ENCODE measurements at places on chromosomes 11 and 22. TPM values are rescaled to one million over a fixed set of nuclear protein-coding genes. Genes with fewer than 3 reads are reported as not detected.

GRCh38 chr11:126112547-126112946 is 49.9 kb upstream of the CDON start:
- peak; percentile 49 for DNase-seq

- DNase-seq = no peak
Observed at GRCh38 chr11:99865951-99866350, 821.1 kb upstream of the ARHGAP42 start.

- no peak for DNase-seq
Observed at GRCh38 chr22:25134451-25134850, 65.2 kb upstream of the CRYBB3 start.

DNA sequence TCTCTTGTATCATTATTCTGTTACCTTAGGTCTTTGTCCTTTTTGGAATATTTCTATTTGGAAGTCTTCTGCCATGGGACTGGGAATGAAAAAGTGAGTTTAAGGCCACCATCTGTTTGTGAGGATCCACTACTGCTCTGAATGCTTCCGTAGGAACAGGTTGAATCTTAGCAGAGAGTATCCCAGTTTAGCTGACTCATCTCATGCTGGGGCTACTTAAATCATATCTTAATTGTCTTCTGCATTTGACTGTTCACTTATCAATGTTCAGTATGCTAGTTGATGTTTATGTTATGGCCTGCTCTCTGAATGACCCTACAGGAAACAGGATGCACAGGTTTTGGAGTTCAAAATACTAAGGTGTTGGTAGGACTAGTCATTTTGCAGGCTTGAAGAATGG is 1.4 kb upstream of the OR52I2 start:
- no peak for DNase-seq

DNA sequence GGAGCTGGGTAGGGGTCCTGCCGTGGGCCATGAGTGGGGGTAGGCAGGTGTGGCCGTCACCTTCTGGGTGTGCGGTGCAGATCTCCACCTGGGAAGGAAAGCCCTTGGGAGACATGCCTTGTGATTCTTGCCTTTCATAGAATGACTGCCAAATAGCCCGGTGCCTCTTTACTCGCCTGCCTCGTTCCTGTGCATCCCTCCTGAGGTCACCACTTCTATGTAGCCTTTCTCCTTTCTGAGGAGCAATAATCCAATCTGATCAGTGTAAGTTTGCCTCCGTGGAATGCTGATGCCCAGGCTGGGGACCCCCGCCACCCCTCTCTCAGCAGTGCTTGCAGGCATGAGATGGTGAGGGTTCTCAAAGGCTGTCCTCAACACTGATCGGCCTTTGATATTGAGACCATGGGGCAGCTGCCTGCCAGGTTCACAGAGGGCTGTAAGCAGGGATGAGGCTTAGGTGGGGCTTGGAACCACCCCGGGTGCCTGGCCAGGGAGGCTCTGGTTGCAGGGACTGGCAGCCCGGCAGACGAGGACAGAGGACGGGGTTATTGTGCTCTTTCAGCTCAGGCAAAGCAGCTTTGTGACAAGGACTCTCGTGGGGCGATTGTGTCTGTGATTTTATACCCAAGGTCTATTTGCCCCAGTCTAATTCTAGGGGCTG is 86.1 kb upstream of the WNT7B start:
- DNase-seq = peak; percentile 26

- DNase-seq = no peak
Observed at GRCh38 chr11:95920460-95921105, 3.3 kb downstream of the MTMR2 start.

DNA sequence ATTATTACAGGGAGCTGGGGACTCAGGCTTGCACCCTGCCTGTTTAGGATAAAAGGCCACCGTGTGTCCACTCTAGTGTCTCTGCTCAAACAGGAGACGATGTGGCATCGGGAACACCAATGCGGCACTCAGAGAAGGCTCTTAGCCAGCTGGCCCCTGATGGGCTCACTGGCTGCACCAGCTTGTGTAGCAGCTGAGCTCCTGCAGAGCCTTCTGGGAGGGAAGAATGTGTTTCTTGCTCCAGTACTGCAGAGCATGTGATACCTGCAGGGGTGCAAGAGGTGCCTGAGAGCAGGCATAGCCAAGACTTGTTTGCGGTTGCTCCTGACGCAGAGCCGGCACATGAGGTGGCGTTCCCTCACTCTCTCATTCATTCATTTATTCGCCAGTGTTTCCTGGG is 44.4 kb upstream of the KCNQ1OT1 start:
- no peak for DNase-seq

GRCh38 chr11:2089536-2090165 is 49.5 kb downstream of the IGF2 start:
- peak; percentile 82 for DNase-seq

- DNase-seq = no peak
Observed at GRCh38 chr11:87878373-87878825, 296.8 kb downstream of the RAB38 start.

DNA sequence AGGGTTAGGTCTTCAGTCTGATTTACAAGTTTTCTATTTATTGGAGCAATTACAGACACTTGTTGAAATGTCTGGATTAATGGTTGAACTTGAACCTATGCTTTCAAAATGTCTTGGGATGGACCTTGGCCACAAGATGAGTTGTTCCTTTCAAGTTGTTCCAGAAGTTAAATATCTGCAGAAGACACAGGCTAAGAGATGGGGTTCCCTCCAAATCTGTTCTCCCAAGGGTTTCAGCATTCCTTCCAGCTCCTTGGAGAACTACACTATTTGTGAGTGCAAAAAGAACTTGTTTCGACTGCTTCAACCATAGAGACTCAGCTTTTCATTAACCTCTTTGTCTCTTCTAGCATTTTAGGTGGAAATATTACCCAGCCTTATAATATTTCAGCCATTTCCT is 189.0 kb upstream of the BLID start:
- DNase-seq = no peak

DNA sequence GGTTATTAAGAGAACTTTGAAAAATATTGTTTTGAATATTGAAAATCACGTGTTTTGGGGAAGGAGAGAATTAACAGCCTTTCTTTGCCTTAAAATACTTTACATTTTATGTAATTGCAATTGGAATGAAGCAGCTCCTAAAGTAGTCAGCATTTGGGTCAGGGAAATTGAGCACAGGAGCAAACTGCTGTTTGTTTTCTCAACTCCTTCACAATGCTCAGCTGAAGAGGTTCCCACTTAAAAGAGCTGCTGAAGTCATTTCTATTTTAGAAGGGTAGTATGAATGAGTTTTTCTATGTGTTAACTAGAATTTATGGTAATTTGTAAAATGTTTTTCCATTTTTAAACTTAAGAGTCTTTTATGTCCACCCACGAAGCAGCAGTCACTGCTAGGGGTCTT is 8.1 kb upstream of the UCP2 start:
- DNase-seq = no peak

- no peak for DNase-seq
Observed at GRCh38 chr11:125457814-125458343, 38.2 kb downstream of the FEZ1 start.

DNA sequence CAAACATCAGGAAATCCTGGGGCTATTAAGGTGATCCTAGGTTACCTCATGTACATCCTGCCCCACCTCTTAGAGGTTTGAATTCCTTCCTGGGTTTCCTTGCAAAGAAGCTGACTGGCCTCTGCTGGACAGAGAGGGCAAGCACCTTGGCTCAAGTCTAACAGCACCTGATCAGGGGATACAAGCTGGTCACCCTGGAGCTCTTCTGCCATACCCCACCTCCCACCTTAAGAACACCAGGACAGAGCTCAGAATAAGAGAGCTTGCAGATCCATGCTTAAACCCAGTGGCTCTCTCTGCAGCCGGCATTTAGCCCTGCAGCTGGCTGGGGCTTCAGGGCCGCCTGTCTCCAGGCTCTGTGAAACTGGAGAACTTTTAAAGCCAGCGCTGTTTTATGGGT is 386.6 kb upstream of the NARS2 start:
- DNase-seq = peak; percentile 82

DNA sequence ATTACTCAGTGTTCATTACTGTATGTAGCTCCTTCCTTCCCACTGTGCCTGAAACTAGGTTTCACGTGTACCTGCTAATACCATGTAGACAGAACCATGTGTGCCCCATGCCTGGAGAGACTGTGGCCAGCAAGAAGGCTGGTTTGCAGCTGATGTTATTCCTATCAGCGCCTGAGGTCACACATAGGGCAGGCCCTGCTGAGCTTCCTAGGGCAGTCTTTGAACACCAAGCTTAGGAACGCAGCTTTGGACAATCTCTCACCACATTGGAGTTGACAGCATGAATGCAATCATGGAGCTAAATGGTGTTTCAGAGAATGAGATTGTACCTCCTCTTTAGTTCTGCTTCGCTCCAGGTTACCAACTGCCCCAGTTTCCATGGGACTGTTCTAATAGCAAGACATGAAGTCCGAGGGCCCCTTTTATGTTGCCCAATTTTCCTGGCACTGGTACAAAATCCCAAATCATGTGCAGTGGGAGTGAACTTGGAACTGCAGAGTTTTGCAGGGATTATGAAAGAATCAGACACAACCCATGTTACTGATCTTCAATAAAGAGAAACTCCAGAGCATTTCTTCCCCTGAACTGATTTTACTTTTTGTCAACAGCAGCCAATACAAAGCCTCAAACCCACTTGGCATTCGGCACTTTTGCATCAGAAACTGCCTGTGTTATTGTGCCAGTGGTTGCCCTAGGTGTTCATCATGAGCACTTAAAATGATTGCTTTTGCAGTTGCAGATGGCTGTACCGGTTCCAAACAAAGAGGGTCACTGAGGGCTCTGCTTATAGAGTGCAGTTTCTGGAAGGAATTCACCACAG is 154.2 kb upstream of the TTC12 start:
- DNase-seq = no peak

DNA sequence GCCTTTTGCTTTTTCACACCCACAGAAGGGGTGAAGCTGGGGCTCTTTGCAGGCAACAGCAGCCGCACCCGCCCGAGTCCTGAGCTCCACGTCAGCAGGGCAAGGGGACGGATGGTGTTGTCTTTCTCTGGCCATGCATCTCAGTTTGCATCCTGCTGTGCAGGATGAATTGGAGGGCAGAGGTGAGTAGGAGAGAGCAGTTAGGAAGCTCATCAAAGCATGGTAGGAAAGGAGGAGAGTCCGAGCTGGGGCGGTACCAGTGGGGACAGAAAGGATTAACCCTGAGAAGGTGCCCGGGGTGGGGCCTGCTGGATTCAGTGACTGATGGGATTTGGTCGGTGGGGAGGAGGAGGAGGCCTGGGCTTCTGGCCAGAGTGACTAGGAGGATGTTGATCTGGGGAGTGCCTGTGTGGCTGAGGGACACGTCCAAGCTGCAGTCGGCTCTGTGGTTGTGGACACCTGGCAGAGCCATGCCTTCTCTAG is 14.6 kb downstream of the FAM83F start:
- peak; percentile 90 for DNase-seq

- DNase-seq = no peak
Observed at GRCh38 chr11:122717264-122717867, 61.8 kb downstream of the UBASH3B start.

- DNase-seq = no peak
Observed at GRCh38 chr11:15157606-15158137, 42.9 kb downstream of the INSC start.

DNA sequence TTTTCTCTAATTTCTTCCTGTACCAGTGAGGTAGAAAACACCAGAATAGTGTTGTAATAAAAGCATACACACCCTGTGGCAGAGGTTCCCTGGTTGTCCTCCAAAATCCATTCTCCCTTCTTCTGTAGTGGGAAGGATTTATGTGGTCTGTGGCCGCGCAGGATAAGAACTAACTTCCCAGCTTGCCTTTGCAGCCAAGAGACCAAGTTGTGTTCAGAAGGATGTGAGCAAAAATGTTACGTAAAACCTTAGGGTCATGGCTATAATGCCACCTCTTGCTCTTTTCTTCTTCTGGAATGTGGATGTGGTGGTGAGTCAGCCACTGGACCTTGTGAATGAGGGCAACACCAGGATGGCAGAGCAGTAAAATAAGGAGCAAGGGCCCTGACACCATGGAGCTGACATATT is 28.4 kb downstream of the CCDC90B start:
- no peak for DNase-seq

DNA sequence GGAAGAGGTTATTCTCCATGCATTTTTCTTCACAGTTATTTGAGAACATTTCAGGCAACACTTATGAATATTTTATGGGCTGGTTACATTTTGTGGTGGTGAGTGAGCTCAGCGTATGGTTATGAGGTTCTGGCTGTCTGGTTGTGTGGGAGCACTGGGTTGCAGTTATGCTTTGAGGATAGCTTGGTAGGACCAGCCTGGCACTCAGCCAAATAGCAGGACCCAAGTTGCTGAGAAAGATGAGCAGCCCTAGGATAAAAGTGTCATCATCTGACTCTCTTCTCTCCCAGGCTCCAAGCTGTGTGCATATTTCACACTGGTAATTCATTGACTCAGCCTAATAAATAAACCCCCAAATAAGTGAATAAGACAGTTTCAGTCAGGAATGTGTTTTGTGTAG is 8.1 kb upstream of the SRSF8 start:
- no peak for DNase-seq

- no peak for DNase-seq
Observed at GRCh38 chr11:67393990-67394389, 2.2 kb downstream of the RAD9A start.

- no peak for DNase-seq
Observed at GRCh38 chr11:57332694-57333440, 2.8 kb downstream of the SSRP1 start.

DNA sequence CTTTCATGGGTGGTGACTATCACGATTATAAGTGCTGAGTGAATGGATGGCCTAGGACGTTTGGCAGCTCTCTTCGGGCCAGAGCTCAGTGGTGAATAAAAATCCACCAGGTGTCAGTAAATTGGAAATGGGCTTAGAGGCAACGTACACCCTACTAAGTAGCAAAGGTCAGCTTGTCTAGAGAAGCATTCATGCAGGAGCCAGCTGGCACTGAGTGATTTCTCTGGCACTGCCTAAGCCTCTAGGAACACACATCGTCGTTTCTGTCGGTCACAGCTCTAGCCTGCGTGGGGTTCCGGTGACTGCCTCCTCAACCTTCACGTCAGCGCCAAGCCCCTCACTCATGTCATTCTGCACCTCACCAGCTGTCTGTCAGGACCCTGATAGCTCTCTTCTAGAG is 192.4 kb upstream of the NTM start:
- no peak for DNase-seq

DNA sequence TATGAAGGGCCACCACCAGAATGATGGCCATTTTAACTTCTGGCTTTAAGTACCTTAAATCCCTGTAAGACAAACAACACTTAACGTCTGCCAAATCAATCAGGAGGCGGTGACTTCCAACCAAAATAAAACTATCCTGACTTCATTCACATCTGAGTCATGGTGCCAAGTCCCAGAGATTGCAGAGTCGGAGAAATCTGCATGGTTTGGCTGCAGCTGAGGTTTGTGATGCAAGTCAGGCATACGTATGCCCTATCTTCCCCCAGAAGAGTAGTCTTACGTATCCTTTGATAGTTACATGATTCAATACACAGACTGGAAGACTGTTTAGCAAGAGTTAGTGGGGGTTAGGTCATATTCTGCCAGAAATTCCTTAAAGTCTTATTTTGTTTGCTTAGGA is 1.7 kb upstream of the GAB2 start:
- DNase-seq = no peak

MS4A3 gene
- not detected for total RNA-seq

CCDC89 gene
- not detected for total RNA-seq

SEC14L6 gene
- 1.6 TPM for total RNA-seq

TMPRSS13 gene
- total RNA-seq = 5.1 TPM

ACER3 gene
- 18.1 TPM for total RNA-seq

RTCB gene
- 111 TPM for total RNA-seq

CD3D gene
- total RNA-seq = not detected

GAS2 gene
- 3.0 TPM for total RNA-seq
